IPS DF 19.7 (cell line): ENCODE measurements at places on chromosomes 16 and 17.

DNA sequence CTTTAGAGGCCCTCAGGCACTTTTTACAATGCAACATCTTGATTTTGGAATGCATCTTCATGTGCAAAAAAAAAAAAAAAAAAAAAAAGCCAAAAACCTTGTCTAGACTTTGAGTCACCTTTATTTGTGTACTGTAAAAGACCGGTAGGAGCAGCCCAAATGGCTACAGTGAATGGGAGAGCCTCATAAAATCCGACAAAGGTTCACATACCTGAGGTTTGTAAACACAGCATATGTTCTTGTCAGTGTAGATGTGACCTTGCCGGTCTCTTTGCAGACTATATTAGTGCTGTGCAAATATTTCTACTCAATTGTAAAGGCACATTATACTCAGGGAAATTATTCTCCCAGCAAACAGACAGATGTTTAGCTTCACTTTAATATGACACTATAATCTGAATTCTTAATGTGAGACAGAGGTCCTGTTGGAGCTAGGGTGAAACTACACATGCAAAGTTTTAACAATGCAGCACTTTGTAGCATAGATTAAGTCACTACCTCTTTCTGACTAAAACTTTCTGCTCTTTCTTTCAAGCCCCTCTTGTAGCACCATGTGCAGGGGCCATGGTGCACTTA lies 211.3 kb downstream of the CA10 start:
- no peak for DNase-seq

DNA sequence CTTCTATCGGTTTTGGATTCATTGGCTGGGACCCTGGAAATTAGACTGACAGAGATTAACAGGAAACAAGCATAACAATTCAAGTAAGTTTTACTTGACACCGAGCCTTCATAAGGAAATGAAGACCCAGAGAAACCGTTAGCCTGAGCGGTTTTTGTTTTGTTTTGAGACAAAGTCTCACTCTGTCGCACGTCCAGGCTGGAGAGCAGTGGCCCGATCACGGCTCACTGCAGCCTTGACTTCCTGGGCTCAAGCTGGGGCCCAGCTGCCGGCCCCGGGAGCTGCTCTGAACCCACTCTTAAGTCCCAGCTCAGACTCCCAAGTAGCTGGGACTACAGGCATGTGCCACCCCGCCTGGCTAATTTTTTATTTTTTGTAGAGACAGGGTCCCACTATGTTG lies 321.3 kb downstream of the SEC14L1 start:
- no peak for DNase-seq

DNA sequence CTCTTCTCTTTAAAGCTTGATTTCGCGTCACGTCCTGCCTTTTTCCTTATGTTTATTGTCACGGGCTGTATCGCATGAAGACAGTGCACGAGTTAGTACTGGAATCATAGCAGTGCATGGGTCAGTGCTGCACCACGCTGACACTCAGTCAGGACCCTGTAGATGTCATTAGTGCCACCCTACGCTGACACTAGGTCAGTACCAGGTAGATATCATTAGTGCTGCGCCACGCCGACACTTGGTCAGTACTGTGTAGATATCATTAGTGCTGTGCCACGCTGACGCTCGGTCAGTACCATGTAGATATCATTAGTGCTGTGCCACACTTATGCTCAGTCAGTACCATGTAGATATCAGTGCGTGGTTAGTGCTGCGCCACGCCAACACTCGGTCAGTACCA lies 106.2 kb upstream of the ZNF469 start:
- no peak for DNase-seq

GRCh38 chr16:86660623-86661022 lies 82.3 kb downstream of the FOXL1 start:
- no peak for DNase-seq

GRCh38 chr16:10250137-10250828 lies 68.1 kb upstream of the GRIN2A start:
- DNase-seq: no peak

DNA sequence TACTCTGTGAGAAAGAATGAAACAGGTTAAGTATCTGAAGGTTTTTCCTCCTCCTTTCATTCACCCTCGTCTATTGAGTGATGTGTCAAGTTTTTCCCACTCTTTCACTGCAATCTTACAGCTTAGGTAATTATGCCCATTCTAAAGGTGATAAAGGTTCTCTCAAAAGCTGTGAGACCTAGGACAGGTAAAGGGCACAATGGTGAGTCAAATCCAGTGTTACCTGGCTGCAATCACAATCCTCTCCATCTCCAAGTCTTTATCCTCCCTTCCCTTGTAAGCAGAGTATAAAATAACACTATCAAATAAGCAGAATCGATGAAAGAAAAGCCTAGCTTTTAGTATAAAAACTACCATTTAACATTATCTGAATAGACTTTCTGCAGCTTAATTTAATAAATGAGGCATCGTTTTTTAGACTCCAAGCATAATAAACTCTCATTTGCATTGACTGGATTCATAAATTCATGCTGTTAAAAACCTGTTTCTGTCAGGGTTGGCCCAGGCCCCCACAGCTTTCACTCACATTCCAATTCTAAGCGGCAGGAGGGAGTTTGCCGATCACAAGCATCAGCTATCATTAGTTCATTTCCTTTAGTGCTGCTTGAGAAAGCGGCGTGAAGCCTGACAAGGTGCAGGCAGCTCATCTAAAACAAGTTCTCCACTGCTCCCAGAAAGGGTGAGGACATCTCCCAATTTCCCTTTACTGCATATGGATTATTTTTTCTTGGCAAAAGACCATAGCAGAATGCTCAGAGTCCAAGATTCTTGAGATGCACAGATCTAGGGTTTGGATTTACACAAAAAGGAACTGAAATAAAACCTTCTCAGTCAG lies 67.8 kb downstream of the CDH8 start:
- DNase-seq: no peak

- no peak for DNase-seq
These were observed 112.9 kb upstream of the HAS3 start for GRCh38 chr16:68992521-68992920.

DNA sequence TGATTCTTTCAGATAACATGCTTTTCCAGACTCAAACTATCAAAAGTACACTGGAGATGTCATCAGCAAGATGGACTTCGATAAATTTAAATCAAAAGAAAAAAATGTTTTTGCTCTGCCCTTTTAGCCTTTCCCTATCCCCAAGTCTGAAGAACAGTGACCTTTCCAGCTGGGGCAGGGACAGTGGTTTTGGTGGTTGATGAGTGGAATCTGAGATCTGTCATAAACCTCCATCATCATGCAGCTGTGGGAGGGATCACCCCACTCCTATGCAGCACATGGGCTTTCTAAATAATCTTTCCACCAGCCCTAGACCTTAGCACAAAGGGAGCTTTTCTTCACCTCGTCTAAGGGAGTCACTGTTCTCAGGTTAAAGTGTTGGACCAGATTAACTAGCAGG lies 869.5 kb upstream of the SOX9 start:
- no peak for DNase-seq

GRCh38 chr16:48852951-48853350 lies 243.0 kb upstream of the N4BP1 start:
- DNase-seq: no peak

DNA sequence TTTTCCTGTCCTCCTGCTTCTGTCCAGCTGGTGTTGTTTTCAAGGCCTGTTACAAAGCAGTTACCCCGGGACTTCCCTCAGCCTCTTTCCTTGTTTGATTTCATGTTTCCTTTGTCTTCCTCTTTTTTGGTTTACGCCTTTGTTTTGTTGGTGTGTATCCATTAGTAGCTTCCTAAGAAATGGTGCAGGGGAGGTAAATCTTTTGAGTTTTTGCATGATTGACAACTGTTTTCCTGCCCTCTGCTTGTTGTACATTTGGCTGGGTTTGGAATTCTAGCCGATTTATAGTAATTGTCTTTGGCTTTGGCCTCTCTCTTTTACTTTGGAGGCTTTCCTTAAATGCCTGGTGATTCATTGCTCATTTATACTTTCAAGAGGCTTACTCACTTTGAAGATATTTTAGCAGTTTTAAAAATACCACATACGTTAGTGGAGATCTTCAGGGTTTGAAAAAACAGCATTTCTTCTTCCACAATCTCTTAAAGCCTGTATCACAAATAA lies 32.8 kb downstream of the DNAH2 start:
- DNase-seq: no peak

DNA sequence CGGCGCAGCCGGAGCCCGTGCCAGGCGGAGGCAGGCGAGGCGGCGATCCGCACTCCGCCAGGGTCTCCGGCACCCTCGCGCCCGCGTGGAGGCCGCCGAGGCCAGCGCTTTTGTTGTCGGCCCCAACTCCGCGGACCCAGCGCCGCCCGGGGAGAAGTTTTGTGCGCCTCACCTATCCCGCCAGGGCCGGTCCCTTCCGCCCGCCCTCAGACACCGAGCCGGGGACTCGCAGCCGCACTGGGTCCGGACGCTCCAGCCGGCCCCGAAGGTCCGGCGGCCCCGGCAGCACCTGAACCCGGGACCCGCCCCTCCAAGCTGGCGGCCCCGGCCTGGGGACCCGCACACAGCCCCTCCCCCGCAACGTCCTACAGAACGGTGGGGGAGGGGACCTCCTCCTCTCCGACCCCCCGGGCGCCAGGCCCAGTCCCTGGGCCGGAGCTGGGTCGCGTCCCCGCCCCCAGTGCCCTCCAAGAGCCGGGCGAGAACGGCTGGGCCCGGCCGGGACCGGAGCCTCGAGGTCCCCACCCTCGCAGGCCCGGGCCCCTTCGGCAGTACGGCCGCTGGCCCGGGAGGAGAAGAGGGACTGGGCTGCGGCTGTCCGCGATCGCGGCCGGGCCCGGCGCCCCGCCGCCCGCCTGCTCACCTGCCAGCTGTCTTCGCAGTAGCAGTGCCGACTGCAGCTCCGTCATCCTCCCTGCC lies 698 bp downstream of the UBE2G1 start:
- no peak for DNase-seq

DNA sequence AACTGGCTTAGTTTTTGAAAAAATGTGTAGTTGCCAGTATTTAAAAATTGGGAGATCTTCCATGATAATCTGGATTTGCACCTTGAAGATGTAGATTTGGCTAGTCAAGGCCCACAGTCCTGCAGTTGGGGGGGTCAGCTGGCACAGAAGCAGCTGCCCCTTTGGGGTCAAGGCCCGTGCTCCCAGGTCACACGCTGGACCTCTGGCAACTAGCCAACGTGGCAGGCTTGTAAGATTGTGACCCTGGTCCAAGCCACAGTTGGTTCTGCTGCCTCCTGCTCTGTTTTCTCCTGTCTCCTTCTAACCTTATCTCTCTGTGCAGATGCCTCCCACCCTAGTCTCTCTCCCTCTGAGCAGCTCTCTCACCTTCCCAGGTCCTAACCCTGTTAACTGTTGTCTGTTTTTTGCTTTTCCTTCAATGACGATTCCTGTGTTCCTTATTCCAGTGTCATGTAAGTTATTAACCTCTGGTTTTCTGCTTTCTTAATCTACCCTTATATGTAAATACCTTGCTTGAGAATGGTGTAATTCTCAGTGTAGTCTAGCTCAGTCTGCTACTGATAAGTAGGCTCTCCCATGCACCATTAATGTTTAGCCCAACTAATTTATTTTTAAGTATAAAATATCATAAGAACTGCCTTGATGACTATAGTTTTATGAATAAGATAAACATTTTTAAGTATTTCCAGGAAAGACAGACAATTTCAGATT lies 27.9 kb downstream of the CLEC16A start:
- no peak for DNase-seq

GRCh38 chr17:43900183-43900857 lies 7.0 kb downstream of the MPP2 start:
- no peak for DNase-seq

GRCh38 chr17:27811961-27812360 lies 11.6 kb upstream of the NOS2 start:
- no peak for DNase-seq

DNA sequence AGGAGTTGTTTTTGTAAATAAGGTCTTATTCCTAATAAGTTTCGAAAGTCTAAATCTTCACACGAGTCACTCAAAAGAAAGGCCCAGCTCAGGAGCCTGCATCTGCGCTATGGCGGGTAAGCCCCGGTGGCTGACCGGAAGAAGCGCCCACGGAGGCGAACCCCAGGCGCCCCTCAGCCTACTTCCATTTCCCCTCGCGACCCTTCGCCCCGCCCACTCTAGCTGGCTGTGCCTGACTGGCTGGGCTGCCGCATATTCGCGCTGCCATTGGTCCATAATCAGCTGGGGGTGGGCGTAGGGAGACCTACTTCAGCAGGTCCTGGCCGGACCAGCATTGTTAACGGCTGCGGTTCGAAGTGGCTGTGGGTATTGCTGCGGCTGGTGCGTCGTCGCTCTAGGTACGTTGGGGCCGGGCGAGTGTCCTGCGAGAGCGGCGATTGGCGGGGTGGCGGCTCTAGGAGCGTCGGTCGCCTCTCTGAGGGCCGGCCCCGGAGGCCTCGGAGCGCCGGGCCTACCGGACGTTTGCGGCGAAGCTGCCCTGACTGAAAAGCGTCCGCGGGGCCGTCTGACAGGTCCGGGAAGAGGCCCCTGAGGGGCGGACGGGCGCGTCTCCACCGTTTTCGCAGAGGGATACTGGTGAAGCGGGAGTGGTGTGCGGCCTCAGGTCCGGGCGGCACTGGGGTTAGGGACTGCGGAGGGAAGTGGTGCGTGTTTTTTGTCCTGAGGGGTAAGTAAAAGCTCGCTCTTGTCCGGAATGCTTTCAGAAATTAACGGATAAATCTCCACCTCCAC lies at the start of gene ATF7IP2:
TSS of gene ATF7IP2 (plus strand) at position 337 of the 792 bp plus-strand sequence. CDS start 44,560 bp downstream, outside the sequence.
- DNase-seq: peak; percentile 89
